ENCODE measurements at places on chromosomes 5 and 9.
A peak's percentile ranks its signal among the peaks of the same experiment; 100 is the strongest.

GRCh38 chr9:100063185-100063584 is 35.6 kb downstream of the ERP44 start:
- DNase-seq = no peak

- DNase-seq = no peak
Observed at GRCh38 chr9:16868701-16869100, 1.8 kb downstream of the BNC2 start.

GRCh38 chr5:96776621-96777020 is 31.1 kb downstream of the ERAP1 start:
- DNase-seq = no peak

DNA sequence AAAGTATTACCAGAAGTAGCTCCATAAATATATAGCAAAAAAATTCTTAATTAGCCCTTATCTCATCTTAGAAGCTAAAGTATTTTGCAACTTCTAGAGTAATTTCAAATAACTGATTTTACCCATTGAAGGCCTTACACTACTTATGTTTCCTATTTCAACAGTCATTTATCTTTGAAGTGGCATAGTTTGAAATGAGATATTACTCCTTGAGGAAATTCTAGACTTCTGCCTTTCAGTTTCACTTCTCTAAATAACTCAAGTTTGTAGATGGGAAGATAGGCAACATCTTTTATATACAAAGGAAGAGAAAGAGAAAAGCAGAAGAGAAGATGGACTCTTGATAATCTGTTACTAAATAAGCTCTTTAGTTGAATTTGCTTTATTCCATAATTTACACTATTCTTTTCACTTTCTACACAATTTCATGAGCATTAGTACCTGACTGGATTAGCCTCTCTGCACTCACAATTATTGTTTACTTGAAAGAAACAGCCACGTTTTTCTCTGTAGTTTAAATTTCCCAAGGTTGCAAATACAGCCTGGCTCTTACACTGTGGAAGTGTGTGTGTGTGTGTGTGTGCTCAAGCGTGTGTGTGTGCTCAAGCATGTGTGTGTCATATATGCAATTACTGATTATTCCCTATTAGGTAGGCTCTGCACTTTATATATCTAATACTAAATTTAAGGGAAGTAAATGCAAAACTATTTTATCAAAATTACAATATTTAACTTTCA is 60.6 kb upstream of the EMB start:
- DNase-seq = no peak

DNA sequence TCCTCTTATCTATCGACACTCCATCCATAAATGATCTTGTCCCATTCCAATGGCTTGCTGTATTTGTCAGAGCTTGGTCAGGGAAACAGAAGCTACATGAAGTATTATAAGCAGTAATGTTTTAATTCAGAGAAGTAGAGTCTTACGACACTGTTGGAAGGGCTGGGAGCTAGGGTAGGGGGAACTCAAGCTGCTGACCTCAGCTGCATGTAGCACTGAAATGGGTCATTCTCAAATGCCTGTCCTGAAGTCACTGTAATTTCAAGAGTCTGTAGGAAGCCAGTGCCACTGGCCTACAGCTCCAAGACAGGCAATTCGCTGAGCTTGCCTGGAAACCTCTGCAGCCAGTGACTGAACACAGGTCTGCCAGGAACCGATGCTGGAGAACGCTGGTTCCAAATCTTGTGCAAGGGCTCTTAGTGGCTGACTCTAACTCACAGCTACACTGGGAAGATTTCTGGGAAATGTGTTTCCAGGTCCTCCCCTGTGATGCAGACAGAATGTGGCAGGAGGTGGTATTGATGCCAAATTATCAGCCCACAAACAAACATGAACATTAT is 532.4 kb downstream of the CCDC171 start:
- no peak for DNase-seq

GRCh38 chr9:131423171-131423581 is 29.3 kb downstream of the PRRC2B start:
- no peak for DNase-seq

DNA sequence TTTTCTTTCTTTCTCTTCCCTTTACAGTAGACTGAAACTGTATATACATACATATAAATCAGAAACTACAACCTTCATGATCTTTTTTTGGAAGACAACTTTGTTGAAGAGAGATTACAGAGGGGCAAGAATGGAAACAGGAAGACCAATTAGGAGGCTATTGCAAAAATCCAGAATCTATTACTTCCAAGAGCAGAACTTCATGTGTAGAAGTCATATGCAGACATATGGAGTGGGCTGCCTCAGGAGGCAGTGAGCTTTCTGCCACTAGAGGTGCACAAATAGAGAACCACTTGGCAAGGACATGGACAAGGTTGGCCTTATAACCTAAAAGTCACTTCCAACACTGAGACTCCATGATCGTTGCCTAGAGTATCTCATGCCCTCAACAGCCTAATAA is 157.8 kb upstream of the NR4A3 start:
- DNase-seq = no peak

- no peak for DNase-seq
Observed at GRCh38 chr9:82532504-82533180, 530.3 kb downstream of the RASEF start.

DNA sequence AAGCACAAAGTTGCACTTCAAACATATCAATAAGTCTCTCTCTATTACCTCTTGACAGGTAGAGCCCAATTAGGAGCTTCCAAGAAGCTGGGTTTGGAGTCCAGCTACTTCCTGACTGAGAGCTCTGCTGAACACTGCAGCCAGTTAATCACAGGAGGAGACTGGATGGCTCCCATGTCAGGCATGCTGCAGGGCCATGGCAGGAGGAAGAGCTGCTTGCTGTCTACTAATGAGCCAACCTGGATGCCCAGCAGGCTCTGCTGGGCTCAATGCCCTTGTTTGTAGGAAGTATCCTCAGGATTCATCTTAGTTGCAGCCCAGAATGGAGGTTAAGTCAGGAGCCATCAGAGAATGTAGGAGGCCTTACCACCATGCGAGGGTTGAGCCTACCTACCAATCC is 91.9 kb downstream of the TMEM215 start:
- no peak for DNase-seq

- DNase-seq = no peak
Observed at GRCh38 chr5:180006141-180006540, 65.4 kb downstream of the RNF130 start.

GRCh38 chr5:176485176-176485575 is 37.0 kb downstream of the FAF2 start:
- no peak for DNase-seq

- no peak for DNase-seq
Observed at GRCh38 chr5:119274030-119274766, 81.6 kb upstream of the TNFAIP8 start.

- DNase-seq = no peak
Observed at GRCh38 chr9:112316258-112316943, 17.0 kb downstream of the PTBP3 start.

DNA sequence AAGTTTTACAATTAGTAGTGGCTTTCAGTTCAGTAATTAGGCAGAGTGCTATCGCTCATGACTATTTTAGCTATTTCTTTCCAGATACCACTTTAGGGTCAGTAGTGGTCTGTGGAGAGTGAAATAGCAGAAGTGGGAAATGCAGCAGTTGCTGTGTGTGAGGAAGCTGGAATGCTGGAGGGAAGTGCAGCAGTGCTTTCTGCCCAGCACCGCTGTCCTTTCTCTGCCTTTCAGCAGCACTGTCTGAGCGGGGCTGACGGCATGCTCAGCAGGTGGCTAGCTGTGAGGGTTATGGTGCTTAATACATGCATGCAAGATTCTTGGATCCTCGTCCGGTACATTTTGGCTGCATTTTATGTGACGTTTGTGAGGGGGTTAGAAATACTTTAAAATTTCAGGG is 213.9 kb downstream of the PBX3 start:
- peak; percentile 24 for DNase-seq

DNA sequence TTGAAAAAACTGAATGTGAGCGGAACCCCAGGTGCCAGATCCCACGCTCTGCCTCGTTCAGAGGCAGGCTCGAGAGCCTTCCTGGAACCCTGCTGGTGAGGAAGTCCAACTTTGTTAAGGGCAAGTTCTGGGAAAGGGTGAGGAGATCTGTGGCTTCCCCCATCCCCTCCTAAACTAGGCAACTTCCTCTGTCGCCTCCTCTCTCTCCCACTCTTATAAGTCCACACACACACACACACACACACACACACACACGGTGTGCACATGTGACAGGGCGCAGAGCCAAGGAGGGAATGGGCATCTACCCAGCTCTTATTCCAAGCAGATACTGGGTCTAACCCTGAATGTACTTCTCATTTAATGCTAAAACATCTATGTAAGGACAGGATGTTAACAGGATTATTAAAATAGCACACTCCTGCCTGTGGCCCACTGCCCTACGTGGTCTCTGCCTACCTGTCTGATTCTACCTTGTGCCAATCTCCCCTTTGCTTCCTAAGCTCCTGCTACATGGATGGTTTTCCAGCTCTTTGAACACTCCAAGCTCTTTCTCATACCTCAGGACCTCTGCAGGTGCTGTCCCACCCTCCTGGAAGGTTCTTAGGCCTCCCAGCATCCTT is 72.4 kb upstream of the FBXW11 start:
- no peak for DNase-seq

GRCh38 chr5:179166886-179167841 is 107.0 kb downstream of the ZNF354C start:
- DNase-seq = no peak

GRCh38 chr9:70256123-70256551 is 2.6 kb upstream of the SMC5 start:
- DNase-seq = no peak

- no peak for DNase-seq
Observed at GRCh38 chr5:179420476-179420875, 75.2 kb upstream of the ADAMTS2 start.

DNA sequence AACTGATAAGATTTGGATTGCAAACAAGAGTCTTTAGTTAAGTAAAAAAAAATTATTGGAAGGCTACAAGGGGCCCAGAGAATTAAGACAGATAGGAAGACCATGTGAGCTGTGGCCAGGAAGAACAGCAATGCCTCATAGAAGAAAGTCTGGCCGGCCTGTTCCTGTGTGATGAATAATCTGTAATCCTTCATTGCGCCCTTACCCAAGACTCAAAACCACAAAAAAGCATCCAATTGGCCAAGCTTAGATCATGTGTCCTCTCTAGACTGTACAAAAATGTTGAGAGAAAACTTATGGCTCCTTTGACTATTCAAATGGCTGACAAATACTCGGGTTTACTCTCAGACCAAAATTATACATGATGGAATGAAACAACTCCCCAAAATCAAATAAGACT is 1383.5 kb downstream of the PTPRD start:
- DNase-seq = no peak

DNA sequence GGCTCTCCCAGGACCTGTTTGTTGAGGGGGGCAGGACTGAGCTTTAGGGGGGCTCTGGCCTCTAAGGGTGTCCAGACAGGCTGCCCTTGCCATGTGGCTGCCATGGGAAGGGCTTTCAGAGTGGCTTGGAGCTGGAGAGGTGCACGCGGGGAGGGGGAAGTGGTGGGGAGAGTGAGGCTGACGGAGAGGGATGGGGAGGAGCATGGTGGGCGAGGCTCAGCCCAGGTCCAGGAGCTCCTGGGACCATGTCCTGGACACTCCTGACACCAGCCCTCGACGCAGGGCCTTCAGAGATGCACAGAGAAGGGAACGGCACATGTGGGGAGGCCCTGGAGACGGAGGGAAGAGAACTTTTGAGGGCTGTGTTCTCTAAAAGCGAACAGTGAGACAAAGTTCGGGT is 2.4 kb downstream of the SPAAR start:
- DNase-seq = no peak

DNA sequence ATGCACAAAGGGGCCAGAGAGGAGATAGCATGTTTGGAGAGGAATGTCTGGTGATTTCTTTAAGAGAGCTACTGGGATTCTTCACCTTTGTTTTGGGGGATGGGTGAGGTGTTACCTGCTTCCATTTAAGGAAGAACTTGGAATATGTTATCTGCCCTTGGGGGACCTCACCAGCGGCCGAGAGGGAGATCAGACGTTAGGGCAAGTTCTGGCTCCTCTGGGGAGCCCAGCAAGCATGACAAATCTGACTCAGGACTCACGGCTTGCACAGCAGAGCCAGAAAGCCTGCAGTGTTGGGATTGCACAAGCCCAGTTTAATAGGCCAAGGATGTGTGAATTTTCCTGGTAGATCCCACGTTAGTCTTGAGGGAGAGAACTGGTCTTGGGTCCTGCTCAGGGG is 40.3 kb downstream of the SLC28A3 start:
- no peak for DNase-seq

GRCh38 chr5:173001229-173001841 is 17.8 kb downstream of the ATP6V0E1 start:
- no peak for DNase-seq

- no peak for DNase-seq
Observed at GRCh38 chr9:68897577-68898145, 116.3 kb downstream of the PRKACG start.

Measured in forelimb muscle (tissue), 1 donor.